Anterior cingulate cortex (tissue), 58 donors: ENCODE measurements at places on chromosomes 3 and 15.

- DNase-seq, result no peak
These were observed 7.7 kb downstream of the ALDH1A3 start for GRCh38 chr15:100887211-100887913.

DNA sequence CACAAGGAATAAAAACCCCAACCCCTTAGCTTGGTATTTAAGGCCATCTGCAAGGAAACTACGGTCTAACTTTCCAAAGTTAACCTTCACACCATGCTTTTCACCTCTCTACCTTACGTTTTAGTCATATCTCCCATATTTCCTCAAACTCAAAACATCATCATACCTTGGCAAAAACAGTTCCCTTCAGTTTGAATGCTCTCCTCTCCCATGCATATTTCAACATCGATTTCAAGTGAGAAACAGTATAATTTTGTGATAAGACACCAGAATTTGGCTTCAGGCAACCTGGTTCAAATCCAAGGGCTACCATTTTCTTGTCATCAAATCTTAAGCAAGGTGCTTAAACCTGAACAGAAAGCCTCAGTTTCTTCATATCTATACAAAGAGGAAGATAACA, 108.2 kb downstream of the THRB start:
- no peak for DNase-seq

- DNase-seq, result no peak
These were observed 306.5 kb downstream of the IL20RB start for GRCh38 chr3:137264071-137264820.

DNA sequence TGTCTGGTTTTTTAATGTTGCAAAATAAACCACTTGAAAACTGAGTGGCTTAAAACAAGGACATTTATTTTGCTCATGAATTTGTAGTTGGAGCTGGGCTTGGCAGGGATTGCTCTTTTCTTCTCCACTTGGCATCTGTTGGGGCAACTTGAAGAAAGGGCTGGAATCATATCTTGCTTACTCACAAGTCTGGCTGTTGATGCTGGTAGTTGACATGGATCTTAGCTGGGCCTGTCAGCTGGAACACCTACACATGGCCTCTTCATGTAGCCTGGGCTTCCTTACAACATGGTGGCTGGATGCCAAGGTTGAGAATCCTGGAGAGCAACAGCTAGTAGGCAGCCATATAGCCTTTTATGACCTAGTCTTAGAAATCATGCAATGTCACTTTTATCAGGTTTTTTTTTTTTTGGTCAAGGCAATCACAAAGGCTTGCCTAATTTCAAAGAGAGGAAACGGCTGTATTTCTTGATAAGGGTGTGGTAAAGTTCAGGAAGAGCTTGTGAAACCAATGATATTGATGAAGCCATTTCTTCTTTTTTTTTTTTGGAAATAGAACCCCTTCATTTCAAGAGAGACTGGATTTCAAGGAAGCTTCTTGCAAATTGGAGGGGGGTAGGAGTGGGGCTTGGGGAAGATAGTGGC, 262.1 kb downstream of the IL20RB start:
- DNase-seq, result no peak

DNA sequence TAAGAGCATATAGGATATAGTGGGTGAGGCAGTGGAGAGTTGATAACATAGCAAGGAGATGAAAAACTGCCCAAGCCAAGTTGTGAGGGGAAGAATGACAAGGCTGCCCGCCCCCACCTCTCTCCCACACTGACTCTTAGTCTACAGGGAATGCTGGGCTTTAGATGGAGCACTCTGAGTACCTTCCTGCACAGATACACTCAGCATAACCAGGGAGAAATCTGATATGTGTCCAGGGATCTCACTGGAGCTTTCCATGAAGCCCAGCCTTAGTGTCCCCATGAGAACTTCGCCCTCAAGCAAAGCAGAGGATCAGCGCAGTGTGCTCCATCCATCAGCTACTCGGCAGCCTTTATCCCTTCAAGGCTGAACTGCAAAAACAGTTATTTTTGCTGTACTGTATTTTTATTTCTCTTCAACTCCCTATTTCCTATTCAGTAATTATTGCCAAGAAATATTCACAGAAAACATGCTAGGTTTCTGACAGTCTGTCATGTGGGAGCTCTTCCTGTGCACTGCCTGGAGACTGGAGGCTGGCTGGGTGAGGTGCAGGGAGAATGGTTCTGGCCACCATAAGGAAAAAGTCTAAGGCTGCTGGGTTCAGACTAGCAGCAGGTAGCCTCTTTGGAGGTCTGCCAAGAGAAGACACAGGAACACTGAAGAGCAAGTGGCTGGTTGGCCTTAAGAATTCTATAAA, 475.2 kb upstream of the PPP2R3A start:
- no peak for DNase-seq
